ENCODE measurements at places on chromosomes 5 and 9.

DNA sequence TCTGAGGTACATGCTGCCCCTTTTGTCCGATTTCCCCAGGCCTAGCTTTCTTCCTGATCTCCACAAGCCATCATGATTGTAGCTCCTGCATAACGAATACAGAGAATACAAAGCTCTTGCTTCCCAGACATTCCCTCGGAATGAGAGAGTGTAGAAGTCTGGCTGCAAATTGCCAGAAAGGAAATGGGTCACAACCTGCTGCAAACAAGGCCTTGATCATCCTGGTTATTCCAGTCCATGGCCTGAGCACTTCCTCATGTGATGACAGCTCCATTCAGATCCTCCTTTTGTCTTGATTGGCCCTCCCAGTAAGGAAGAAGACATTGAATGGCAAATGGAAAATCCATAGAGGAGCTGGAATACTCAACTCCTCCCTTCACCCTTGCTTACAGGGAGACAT is 136.0 kb upstream of the ADRA1B start:
- no peak for DNase-seq

GRCh38 chr5:178387061-178387855 is 154.7 kb upstream of the PHYKPL start:
- DNase-seq, result no peak

GRCh38 chr5:121658221-121658620 is 193.5 kb upstream of the FTMT start:
- DNase-seq, result no peak

DNA sequence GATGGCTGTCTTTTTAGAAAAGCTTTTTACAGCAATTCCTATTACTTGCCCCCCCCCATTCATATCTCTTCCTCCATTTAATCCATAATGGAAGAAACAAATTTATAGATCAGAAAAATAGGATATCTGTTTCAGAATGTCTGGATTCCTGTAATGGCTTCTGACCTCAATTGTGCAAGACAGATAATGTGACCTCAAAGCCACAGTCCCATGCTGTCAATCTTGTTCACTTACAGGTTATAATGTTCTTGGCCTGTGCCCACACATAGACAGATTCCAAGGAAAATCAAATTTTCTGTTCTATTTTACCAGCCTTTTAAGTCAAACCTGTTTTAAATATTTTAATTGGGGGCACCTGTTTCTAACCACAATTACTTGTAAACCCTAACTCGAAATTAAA is 143.4 kb downstream of the ENTREP1 start:
- no peak for DNase-seq

DNA sequence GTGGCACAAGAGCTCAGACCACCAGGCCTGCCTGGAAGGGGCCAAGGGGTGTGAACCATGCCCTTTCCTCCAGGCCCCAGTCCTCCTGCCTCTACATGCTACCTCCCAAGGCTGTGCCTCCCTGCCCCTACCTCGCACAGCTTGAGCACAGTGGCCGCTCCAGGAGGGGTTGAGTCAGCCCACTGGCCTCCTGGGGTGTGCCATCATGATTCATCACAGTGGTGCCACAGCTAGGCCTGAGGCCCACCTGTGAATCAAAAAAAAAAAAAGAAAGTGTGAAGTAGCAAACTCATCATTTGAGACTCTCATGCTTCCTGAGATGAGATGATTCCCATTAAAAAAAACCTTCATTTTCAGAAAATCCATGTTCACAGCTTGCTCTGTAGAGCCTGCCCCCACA is 240.5 kb downstream of the HSPA4 start:
- DNase-seq, result no peak

GRCh38 chr5:119267958-119268386 is 87.8 kb upstream of the TNFAIP8 start:
- DNase-seq, result peak; percentile 86

- DNase-seq, result no peak
Observed at GRCh38 chr9:92895812-92896436, 18.1 kb upstream of the ZNF484 start.

DNA sequence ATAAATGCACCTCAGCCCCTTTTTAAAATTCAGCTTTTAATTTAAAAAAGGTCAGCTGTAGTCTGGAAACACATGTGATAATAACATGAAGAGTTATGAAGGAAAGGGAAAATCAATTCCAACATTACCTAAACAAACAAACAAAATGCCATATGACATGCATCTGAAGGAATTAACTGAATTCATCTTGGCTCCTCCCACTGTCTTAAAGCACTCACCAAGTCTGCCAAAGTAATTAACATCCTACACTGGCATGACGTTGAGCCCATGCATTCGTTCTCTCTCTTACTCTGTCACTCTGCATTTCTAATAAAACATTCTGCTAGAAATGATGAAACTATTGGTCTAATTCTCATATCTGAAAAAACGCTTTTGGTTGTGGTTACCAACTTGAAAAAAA is 37.7 kb downstream of the TSSK1B start:
- DNase-seq, result no peak

- no peak for DNase-seq
Observed at GRCh38 chr9:61666310-61666709, 476.5 kb downstream of the SPATA31A7 start.

DNA sequence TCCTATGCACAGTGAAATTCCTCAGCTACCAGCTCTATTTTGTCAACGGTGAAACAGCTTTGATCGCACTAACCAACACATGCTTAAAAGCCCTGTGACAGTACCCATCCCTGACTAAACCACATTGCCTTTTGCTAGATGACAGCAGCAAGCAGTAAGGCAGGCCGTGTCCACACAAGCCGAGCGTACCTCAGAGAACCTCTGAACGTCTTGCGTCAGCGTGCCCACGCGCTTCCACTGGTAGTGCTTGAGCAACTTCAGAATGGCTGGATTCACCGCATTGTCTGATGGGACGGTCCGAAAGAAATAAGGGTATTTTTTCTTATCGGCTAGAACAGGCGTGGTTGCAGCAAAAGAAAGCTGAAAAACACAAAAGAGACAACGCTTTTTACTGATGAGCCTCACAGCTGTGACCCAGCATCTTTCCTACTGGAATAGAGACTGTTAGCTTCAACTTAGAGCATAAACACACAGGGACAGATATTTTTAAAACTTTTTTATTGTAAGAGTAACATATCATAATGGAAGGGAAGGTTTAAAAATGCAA is 167.0 kb downstream of the GABBR2 start:
- DNase-seq, result no peak

DNA sequence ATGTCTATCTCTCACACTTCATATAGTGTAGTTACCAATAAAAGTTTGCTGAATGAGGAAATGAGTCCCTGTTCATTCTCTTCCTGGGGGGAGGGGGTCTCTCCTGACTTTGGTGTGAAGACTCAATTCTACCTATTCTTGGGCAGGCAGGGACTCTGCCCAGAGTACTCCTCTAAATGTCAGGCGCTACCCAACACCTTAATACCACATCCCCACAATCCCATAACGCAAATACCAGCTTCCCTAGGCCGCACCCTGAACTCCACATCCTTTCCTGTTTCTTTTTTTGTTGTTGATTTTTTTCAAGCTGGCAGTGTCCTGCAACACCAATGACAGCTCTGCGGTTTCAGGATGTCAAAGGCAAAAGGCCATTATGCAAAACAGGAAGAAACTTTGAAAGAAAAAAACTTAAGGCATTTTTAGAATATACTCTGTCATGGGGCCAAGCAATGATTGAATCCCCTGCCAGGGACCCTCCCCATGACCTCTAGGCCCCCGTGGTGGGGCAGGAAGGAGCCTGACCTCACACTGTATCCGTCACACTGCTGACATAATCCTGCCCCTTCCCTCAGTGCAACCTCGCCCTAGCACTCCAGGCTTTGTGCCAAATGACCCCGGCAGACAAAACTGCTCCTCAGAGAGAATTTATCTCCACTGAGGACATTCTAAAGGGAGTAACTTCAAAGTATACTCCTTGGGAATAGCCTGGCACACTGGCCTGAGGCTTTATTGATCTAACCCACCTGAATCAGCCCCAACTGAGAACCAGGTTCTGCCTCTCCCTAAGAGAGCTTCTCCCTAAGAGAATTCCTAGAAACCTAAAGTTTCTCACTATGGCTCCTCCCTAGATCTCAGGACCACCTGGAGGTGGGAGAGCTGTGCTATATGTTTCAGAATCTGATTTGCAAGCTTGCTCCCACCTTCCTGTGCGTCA is 8.0 kb downstream of the B4GALT1 start:
- no peak for DNase-seq

- no peak for DNase-seq
Observed at GRCh38 chr5:113296676-113297075, 138.1 kb downstream of the TSSK1B start.

DNA sequence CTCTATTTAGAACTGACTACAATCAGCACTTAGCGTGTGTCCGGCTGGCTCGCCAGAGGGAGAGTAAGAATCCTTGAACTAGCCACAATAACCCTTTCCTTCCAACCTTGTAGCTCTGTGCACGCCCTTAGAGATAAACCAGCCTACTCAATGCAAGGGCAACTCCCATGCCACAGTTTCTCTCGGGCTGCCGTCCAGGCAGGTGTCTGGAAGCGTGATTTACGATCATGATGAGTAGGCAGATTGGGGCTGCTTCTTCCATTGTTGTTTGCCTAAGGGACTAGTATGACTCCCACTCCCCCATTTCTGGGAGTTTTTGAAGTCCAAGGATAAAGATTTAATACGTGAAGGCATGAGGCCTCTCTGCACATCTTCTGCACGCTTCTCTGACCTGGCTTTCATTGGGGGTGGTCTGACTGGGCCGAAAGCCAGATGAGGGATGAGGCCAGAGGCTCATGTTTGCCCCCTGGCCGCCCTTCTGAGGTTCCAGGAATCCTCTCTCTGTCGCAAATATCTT is 134.0 kb upstream of the MYO10 start:
- DNase-seq, result peak; percentile 9

- no peak for DNase-seq
Observed at GRCh38 chr5:53083927-53084326, 25.6 kb downstream of the MOCS2 start.

- DNase-seq, result no peak
Observed at GRCh38 chr5:55742778-55743177, 4.9 kb downstream of the DDX4 start.

- DNase-seq, result no peak
Observed at GRCh38 chr5:143094087-143094521, 309.4 kb downstream of the NR3C1 start.

DNA sequence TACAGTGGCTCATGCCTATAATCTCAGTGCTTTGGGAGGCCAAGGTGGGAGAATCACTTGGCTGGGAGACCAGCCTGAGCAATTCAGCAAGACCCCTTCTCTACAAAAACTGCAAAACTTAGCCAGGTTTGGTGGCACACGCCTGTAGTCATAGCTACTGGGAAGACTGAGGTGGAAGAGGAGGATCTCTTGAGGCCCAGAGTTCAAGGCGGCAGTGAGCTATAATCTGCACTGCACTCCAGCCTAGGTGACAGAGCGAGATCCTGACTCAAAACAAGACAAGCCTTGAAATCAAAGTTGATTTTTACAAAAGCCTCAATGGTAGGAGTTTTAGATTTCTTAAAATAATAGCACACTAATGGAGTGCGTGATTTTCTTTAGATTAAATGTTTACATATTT is 14.6 kb downstream of the UBE2D2 start:
- DNase-seq, result no peak

- no peak for DNase-seq
Observed at GRCh38 chr5:39662945-39663344, 238.2 kb upstream of the DAB2 start.

Measured in SHP77 treated with DMSO at 0.1 percent for 48 hours (cell line).